Kidney glomerular epithelial cell (primary cell): ENCODE measurements at places on chromosomes 2 and 18.

DNA sequence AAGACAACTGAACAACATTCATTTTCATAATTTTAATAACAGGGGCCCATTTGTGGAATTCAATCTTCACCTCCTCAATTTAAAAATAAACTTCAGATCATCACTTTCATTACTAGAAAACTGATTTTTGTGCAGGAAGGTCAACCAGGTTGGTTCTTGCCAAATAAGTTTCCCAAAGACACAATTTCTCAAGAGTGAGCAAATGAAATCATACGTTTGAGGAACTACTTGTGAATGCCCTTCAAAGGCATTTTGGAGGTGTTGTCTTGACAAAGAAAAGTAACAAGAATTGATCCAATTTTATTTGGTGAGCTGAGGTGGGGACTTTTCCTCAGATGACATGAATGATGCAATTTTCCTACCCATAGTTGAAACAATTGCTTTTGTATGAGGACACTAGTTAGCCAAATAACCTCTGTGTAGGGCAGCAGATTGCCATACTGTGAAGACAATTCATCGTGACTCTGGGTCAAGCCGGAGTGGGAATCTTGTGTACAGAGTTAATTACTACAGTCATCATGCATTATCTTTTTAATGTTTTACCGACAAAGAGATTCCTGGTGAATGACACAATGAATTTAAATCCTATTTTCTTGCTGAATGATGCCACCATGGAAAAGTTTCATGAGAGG, 121.8 kb downstream of the TGFA start:
- DNase-seq = no peak

DNA sequence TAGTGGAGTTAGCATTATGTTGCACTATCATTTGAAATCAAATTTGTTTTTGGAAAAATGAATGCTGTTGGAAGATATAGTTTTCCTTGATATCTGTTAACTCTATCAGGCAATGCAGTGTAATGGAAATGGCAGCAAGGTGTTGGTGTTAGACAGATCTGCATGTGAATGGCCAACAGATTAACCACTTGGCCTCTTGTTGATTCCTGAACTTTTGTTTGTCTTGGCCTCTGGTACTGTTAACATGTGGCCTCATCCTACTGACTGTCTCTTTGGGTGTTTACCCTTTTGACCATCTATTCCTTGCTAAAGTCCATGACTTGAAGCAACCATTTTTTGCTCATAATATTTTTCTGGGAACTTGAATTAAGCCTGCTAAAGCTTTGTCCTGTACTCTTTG, 110.2 kb upstream of the CDH2 start:
- DNase-seq = no peak

- DNase-seq = no peak
These were observed 458 bp downstream of the B4GALT6 start for GRCh38 chr18:31683968-31684278.

GRCh38 chr2:219285894-219286425, 6.8 kb downstream of the DNAJB2 start:
- peak; percentile 3 for DNase-seq

DNA sequence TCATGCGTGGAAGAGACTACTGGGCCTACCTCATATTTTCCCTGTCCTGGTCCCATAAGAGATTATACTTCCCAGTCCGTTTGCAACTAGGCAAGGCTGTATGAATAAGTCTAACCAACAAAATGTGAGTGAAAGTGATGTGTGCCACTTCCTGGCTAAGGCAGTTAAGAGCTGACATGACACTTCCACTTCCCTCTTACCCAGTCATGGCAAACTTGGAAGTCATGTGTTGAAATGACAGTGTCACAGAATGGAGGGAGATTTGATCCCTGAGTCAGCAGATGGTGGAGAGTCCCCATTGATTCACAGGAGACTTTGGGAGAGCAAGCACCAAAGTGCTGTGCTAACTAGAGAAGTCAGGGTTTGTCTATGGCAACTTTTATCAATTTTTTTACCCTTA, 36.4 kb downstream of the TACR1 start:
- DNase-seq = no peak

DNA sequence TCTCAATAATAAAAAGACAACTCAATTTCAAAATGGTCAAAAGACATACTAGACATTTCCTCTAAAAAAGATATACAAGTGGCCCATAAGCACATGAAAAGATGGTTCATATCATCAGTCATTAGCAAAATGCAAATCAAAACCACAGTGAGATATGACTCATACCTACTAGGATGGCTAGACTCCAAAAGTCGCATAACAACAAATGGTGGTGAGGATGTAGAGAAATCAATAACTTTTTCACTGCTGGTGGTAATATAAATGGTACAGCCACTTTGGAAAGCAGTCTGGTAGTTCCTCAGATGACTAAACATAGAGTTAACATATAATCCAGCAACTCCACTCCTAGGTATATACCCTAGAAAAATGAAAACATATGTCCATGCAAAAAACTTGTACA, 242.3 kb upstream of the NOL4 start:
- no peak for DNase-seq

- DNase-seq = peak; percentile 33
These were observed 7.6 kb upstream of the LPIN1 start for GRCh38 chr2:11738589-11739436.

DNA sequence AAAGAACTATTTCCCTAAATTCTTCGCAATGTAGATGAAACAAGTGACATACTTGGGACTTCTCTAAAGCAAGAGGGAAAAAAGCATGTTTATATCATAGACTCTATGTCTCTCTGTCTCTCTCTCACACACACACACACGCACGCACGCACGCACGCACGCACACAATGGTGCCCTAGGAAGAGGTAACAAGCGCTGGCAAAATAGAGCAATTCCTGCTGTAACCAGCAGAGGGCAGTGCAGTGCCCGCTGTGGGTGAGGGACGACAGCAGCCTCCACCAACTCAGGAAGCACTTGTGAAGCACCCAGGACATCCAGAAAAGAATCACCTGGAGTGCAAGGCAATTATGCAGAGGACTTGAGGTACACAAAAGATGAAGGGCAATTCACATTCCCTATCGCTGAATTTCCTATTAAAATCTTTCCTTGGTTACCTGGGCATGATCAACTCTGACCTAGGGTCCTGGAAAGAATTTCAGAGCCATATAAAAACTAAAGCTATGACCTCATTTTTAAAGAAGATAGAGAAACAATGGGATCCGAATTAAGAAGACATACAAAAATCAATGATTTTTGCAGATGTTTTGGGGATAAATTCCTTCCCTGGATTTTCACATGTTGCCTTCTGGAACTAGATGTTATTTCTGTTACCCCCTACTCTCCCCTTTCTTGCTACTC, 166.4 kb downstream of the PDE11A start:
- DNase-seq = peak; percentile 38

GRCh38 chr2:147082850-147083522, 761.8 kb upstream of the ACVR2A start:
- peak; percentile 53 for DNase-seq

DNA sequence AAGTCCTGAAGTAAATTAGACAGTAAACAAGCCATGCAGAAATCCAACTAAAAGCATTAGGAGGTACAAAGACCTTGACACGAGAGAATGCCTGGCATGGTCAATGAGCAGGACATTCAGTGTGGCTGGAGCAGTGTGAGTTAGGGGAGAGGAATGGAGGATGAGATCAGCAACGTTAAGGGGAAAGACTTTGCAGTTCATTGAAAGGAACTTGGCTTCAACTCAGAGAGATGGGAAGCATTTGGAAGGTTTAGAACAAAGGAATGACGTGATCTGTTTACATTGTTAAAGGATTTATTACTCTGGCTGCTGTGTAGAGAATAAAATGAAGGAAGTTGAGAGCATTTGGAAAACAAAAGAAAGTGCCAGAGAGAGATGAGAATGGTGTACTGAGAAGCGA, 621.3 kb downstream of the XIRP2 start:
- peak; percentile 94 for DNase-seq

- DNase-seq = no peak
These were observed 374.7 kb downstream of the LNPK start for GRCh38 chr2:175627405-175627804.

- peak; percentile 36 for DNase-seq
These were observed 22.6 kb downstream of the MAIP1 start for GRCh38 chr2:199977984-199978415.

- DNase-seq = no peak
These were observed 287.6 kb upstream of the LRRTM1 start for GRCh38 chr2:80592106-80592505.

GRCh38 chr2:101467306-101467705, 7.6 kb downstream of the RFX8 start:
- DNase-seq = no peak

DNA sequence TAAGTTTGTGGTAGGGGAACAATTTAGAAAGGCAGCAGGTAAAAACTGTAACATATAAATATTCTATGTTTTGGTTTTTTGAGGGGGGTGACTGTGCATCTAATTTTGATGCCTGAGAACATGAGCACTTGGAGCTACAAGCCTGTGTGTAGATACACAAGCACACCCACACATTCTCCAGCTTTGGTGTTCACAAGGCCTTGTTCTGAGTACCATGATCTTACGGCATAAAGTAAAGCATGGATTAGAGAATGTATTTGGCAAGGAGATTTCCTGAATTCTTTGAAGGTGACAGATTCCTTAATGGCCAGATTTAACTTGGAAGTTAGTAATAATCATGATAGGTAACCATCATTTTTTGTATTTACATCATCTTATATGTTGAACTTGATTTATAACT, 42.7 kb downstream of the MAP3K20 start:
- DNase-seq = no peak
